ENCODE measurements at places on chromosomes 4 and X.

DNA sequence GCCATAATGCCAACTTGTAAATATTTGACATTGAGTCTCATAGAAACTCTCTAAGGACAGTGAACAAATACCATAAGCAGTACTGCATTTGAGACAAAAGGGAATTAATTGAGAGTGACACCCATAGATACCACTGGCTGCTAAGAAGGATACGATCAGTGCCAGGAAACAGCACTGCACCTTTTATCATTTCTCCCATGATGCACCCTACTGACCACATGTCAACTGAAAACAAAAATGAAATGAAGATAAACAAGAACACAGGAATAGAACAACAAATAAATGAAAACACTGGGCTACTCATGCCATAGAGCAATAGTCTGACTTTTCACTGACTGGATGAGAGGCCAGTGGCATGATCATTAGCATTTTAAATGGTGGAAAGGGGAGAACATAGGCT lies 270.8 kb downstream of the MAPK10 start:
- DNase-seq: no peak

DNA sequence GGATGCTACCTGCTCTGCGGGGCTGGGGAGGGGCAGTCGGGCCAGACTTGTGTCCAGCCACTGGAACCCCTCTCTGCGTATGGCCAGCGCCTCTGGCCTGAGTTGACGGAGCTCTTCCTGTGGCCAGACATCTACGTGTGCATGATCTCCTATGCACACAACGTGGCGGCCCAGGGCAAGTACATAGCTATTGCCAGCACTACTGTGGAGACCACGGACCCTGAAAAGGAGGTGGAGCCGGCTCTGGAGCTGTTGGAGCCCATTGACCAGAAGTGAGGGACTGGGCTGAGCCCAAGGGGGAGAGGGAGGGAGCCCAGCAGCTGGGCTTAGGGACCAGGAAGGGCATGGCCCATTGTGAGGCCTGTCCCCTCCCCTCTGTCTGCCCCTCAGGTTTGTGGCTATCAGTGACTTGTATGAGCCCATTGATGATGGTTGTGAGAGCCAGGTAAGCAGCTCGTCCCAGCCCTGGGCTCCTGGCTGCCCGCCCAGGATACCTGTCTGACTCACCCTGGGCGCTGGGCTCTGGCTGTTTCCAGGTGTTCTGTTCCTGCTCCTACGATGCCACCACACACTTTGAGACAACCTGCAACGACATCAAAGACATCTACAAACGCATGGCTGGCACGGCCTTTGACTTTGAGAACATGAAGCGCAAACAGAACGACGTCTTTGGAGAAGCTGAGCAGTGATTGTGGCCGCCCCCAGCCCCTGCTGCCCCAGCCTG lies 1.8 kb upstream of the FAM50A start:
- DNase-seq: no peak

- DNase-seq: no peak
These were observed 12.7 kb downstream of the GUCY1A1 start for GRCh38 chr4:155679343-155679742.

GRCh38 chr4:188551156-188551555 lies 411.9 kb downstream of the TRIML1 start:
- DNase-seq: no peak

GRCh38 chr4:109434007-109434971 lies 674 bp downstream of the SEC24B start:
- no peak for DNase-seq
